ENCODE measurements at places on chromosomes 4 and X. TPM values are rescaled to one million over a fixed set of nuclear protein-coding genes. Genes with fewer than 3 reads are reported as not detected.

The IQCM gene
- total RNA-seq = not detected

The MSX1 gene
- total RNA-seq = not detected

The GSX2 gene
- total RNA-seq = not detected

The DMD gene
- total RNA-seq = 7.5 TPM

The SSX4 gene
- not detected for total RNA-seq

The MAPK10 gene
- 0.95 TPM for total RNA-seq

Measured in activated T-helper 17 cell treated with anti-CD3 and anti-CD28 coated beads, Interleukin-2, amount 50 U/mL, for 72 hours (primary cell).